Sciatic nerve (tissue), 2 donors: ENCODE measurements at places on chromosomes 16 and 17. TPM values are rescaled to one million over a fixed set of nuclear protein-coding genes. Genes with fewer than 3 reads are reported as not detected.

DNA sequence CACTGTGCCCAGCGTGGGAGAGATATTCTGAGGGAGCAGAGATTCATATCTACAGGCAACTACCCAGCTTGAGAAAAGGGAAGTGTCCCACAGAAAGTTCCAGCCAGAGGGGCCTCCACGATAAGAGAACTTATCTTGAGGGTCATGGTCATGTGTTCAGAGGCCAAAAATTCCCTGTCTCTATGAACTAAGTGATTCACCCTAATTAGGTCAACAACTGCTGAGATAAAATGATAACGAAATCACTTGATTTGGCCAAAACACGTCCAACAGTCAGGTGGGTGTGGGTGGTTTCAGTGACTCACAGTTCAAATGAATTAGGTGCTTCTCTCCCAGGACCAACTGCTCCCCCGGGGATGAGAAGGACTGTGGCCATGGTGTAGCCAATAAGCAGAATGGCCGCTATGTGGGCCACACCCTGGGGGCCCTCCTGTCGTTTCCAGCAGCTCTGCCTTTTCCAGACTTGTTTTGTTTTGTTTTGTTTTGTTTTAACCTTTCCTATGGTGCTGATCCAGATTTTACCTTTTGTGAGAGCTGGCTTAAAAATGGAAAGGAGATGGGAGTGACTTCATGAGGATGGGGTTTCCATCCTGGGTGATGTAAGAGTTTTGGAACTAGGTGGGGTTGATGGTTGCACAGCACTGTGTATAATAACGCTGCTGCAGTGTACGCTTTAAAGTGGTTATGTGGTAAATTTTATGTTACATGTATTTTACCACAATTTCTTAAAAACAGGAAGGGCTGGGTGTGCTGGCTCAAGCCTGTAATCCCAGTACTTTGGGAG is 8.7 kb downstream of the DNAI2 start:
- DNase-seq = no peak

GRCh38 chr16:57609541-57610401 is 18.7 kb upstream of the ADGRG1 start:
- DNase-seq = no peak

GRCh38 chr17:32174889-32175288 is 32.6 kb downstream of the RHOT1 start:
- no peak for DNase-seq

Gene TNFSF13
- total RNA-seq = 32.7 TPM

Gene FBXW10B
- 0.94 TPM for total RNA-seq
